ENCODE measurements at places on chromosomes 12 and 14.

- DNase-seq, result no peak
Measured at GRCh38 chr14:54309615-54310014, 87.2 kb upstream of the CDKN3 start.

- DNase-seq, result no peak
Measured at GRCh38 chr12:69732088-69732487, 6.6 kb upstream of the RAB3IP start.

DNA sequence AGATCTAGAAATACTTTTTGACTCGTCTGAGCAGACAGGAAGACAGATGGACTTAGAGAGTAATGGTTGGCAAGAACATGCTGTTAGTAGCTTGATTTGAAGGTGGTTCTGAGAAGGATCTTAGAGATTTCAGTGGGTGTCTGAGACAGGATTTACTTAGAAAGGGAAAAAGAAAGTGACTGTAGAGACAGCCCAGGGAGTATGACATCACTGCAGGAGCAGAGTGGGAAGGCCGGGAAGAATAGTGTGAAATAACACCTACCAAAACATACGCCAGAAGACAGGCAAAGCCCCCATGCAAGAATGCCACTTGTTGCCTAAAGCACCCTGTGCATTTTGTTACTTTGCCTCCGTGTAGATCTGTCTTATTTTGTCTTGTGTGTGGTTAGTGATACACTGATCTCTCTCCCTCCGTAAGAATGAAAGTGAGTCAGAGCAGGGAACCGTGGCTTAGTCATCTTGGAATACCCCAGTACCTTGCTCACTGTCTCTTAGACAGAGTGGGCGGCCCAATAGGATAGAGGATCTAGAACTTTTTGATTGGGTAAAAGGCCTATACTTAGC, 161.3 kb upstream of the IFNG-AS1 start:
- no peak for DNase-seq

- DNase-seq, result no peak
Measured at GRCh38 chr14:46487582-46488350, 163.8 kb downstream of the RPL10L start.

Data from activated naive CD8-positive, alpha-beta T cell treated with anti-CD3 and anti-CD28 coated beads, Interleukin-2, amount 50 U/mL, for 16 hours (primary cell).